ENCODE measurements at places on chromosomes 2 and 18.

GRCh38 chr2:45452866-45453265, 158.2 kb downstream of the SRBD1 start:
- DNase-seq: no peak

- DNase-seq: peak; percentile 21
These were observed 130.9 kb upstream of the RAB12 start for GRCh38 chr18:8478166-8478967.

- no peak for DNase-seq
These were observed 256.2 kb downstream of the DLGAP1 start for GRCh38 chr18:4198956-4199355.

DNA sequence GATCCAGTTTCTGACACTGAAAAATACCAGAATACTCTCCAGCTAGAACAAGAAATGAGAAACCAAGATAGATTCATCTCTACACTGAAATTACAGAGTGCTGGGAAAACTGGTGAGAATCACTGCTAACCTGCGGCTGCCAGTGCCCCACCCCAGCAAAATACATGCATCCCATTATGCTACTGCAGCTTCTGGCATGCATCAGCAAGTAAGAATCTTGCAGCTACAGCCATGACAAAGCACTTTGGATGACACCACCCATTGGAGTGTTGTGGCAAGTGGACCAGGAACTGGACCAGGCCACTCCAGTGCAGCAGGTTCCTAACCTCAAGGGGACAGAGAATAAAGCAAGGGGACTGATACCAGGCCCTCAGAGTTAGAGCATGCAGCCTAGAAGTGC, 378.8 kb upstream of the ETAA1 start:
- no peak for DNase-seq

GRCh38 chr2:24731040-24731439, 62.2 kb downstream of the PTRHD1 start:
- no peak for DNase-seq

DNA sequence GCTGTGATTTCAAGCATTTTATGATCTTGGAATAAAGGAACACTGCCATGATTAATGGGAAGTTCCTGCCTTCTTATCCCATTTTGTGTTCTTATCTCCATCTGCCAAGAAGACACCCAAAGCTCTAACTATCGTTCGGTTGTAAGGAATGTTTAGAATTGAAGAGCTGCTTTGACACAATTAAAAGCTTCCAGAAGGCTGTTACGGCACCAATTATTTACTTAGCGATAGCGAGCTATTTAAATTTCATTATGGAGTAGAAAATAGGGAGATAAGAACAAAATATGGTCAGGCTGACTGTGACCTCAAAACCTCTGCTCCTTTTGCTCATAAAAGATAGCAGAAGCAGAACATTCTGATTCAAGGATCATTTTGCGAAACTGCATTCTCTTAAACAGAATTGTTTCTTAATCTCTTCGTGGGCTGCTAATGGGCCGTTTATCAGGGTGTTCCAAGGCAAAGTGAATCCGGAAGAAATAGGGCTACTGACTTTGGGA, 101.6 kb downstream of the SLC4A3 start:
- DNase-seq: no peak

DNA sequence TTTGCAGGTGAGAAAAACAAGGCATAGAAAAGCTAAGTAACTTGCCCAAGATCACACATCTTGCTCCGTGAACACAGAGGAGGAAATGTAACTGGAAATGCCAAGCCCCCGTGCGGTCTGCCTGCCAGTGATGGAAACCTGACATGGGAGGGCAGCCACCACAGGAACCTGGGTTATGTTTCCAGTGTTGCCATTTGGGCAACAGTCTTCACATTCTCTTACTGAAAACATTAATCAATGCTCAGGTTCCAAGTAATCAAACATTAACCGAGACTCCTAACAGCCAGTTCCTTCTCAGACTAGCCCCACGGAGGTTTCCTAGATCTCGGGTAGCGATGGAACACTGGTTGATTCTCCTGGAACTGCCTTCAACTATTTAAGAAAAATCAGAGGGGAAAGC, 2.5 kb downstream of the TGFA start:
- no peak for DNase-seq

DNA sequence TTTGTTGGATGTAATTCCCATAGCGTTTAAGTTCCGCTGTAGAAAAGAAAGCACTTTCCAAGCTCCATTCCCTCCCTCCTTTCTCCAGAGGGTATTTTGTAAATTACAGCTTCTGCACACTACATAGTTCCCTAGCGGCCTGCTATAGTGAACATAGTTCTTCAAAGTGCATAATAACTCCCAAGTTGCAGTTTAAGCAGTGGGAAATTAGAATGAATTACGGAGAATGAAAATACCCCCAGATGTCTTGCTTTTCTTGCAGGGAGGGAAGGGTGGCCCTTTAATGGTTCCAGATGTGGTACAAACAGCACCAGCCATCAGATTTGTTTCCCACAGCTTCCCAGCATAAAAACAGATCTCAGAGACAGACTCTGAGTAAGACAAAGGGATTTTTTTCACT, 893.9 kb downstream of the SUCLG1 start:
- DNase-seq: no peak

DNA sequence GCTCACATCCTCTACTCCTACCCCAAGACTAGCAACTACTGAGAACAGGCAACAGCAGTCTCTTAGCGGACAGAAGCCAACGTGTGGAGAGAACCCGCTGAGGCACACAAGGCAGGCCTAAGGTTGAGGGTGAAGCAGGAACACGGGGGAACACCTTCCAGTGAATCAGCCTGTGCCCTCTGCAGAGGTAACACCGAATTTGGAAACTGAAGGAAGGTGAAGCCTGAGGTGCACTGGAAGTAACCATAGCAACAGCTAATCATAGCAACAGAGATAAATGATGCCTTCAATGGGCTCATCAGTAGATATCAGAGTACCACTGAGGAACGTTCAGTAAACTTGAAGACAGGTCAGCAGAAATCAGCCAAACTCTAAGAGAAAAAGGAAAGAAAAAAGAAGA, 43.3 kb downstream of the OSBPL1A start:
- no peak for DNase-seq

DNA sequence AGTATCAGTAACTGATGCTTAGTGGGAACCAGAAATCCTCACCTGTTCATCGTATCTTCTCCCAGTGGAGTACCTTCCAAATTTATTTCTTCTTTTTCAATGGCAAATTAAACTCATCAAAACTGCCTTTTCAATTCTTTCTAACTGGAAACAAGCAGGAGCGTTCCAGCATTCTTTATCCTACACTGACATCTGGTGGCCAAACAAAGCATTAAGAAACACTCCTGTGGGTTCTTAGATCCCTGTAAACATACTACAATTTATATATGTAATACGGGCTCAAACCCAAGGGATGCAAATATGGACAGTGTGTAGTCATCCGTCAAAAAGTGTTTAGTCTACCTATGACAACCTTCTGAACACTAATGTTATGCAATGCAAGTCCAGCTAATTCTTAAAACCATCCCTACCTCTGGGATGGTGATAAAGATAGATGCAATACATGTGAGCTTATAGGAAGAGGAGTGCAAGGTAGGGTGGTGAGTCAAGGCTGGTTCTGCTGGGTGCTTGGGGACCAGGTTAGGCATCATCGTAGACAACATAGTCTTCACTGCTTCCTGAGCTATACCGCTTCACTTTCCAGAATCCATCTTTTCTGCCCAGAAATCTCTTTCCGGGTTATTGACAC, 375.0 kb downstream of the CTNNA2 start:
- peak; percentile 6 for DNase-seq

DNA sequence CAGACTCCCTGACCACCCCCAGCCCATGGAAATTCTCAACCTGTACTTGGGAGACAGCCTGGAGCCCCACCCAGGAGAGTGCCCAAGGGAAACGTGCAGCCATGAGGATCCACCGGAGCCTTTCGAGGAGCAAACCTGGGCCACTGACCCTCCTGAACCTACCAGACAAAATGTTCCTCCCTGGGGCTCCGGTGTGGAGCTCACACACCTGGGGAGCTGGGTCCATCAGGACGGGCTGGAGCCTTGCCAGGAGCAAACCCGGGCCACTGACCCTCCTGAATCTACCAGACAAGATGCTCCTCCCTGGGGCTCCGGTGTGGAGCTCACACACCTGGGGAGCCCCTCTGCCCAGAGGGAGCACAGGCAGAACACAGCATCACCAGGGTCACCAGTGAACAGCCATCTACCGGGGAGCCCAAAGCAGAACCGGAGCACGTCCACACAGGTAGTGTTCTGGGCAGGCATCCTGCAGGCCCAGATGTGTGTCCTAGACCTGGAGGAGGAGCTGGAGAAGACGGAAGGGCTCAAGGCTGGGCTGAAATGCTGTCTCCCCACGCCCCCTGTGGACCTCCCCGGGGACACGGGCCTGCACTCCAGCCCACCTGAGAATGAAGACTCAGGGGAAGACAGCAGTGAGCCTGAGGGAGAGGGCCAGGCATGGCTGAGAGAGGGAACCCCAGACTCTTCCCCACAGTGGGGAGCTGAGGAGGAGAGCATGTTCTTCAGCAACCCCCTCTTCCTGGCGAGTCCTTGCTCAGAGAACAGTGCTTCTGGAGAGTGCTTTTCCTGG, 8.9 kb downstream of the PSD4 start:
- no peak for DNase-seq

All from T-helper 2 cell treated with Interferon-gamma antibody and Interleukin-4, amounts not matched to agents 5 μg/mL and 100 μg/mL, for 36 hours (primary cell).